Stimulated activated CD8-positive, alpha-beta memory T cell treated with anti-CD3 and anti-CD28 coated beads, Interleukin-15, amount 100 ng/mL, for 24 hours (primary cell): ENCODE measurements at places on chromosomes 6 and 20.

GRCh38 chr6:88165844-88166492 lies at the start of gene CNR1:
Gene CNR1, minus strand, starts transcription at chr6:88166347. Its CDS starts 21,073 bp downstream, at chr6:88145274.
- no peak for DNase-seq

DNA sequence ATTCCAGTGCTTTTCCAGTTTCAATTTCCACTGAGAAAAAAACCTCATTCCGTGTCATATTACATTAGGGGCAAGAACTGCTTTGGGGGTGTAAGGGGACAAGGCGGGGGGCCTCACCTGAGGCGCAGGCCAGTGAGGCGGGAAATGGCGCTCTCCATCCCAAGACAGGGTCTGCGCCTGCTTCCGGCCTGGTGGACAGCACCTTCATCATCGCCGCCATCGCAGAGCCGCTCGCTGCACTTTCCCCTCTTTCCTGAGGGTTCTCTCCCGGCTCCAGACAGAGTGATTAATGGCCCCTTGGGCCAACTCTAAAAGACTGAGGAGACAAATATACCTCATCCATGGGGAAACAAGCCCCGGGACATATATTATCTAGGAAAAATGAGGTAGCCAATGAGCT lies 270.0 kb upstream of the SOX4 start:
- no peak for DNase-seq

DNA sequence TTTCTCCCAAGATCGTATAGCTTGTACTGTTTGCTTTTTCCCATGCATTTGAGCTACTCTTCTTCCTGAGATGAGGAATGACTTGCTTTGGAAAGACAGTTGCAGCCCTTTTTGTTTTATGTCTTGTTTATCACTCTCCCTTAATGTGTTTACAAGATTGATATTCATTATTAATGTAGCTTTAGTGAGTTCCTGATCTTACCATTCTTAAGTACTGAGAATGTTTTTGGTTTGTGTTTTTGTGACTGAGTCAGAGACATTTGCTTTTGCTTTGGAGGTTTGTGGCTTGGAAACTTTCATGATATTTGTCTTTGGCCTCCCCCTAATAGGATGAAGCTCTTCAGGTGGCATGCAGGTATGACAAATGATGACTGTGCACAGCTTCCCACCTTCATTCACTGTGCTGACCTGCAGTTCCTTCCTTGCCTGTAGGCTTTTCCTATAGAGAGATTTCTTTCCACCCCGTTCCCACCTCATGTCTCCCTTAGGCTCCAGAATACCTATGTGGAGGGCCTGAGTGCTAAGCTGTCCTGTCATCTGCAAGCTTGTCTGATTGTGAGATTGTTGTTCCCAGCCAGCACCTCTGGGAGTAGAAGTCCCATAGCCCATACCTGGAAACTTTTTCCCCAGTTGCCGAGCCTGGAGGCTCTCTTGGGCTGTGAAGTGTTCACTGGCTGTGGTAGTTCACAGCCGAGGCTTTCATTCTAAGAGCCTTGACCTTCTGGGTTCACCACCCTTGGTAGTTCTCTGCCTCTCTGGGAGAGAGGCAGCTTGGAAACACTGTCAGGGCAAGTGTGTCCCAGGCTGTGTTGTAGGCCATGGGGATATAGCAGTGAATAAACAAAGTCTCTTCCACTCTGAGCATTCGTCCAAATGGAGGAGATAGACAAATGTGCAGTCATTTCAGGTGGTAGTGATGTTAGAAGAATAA lies 27.1 kb downstream of the CDS2 start:
- no peak for DNase-seq

- no peak for DNase-seq
Measured at GRCh38 chr6:56749632-56750151, 107.0 kb upstream of the DST start.

DNA sequence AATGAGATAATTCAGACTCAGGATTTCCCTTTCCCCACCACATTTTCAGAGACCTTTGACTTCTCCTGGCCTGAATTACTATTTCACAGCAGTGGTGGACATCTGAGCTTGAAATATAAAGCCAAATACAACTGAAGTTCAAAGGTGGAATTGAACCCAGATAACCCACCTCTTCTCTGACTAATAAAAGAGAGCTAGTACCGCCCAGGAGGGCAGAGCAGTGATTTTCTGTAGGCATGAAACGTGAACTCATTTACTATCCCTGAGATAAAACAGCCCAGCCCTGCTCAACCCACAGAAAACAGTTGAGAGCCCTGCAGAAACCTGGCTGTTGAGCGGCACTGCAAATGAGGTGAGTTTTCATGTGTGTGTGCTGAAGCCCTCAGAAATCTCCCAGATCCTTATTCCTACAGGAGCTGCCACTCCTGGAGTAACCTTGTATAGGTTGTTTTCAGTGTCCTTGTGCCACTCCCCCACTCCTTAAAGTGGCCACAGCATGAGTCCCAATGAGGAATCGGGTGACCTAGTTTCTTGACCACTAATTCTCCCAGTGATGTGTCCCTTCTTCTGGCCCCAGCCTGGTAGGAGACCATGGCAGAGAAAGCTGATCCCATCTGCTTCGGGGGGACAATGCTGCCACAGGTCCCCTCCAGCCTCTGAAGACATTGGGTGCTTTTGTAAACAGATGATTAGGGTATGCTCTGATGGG lies 99.2 kb downstream of the NOL4L start:
- DNase-seq = no peak

GRCh38 chr6:42350911-42351310 lies 100.8 kb downstream of the TRERF1 start:
- DNase-seq = no peak

- DNase-seq = no peak
Measured at GRCh38 chr20:1298888-1299511, 29.9 kb downstream of the SDCBP2 start.

- no peak for DNase-seq
Measured at GRCh38 chr6:22146931-22147701, 149.7 kb downstream of the PRL start.
